ENCODE measurements at places on chromosomes 7 and 10.

DNA sequence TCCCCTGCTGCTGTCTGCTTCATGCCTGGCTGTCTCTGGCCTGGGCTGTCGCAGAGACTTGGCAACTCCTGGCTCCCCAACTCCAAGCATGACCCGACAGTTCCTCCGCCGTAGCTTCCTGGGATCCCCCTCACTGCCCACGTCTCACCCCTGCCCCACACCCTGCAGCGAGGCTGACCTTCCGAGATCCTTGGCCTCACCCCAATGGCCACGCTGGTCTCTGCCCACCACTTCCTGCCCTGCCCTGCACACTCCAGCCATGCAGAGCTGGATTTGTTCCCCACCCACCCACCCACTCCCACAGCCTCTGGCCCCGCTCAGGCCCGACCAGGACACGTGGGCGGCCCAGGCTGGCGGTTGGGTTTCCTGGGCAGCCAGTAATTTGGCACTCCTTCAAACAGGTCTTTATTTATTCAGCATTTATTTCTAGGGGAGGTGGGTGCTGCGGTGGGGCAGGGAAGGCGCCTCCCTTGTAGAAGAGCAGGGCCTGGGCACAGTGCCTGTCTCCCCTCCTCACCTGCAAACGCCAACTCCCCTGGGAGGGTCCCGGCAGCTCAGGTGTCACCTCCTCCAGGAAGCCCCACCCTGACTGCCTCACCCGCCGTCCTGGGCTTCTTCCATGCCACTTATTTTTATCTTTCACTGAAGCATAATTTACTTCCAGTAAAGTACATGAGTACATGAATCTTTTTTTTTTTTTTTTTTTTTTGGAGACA lies 25.5 kb downstream of the GTF2IRD1 start:
- no peak for DNase-seq

GRCh38 chr10:63582690-63583089 lies 61.5 kb downstream of the REEP3 start:
- DNase-seq = no peak

GRCh38 chr7:11472646-11473045 lies 359.4 kb downstream of the THSD7A start:
- DNase-seq = no peak

- no peak for DNase-seq
Measured at GRCh38 chr10:94361171-94361794, 1.5 kb downstream of the NOC3L start.

DNA sequence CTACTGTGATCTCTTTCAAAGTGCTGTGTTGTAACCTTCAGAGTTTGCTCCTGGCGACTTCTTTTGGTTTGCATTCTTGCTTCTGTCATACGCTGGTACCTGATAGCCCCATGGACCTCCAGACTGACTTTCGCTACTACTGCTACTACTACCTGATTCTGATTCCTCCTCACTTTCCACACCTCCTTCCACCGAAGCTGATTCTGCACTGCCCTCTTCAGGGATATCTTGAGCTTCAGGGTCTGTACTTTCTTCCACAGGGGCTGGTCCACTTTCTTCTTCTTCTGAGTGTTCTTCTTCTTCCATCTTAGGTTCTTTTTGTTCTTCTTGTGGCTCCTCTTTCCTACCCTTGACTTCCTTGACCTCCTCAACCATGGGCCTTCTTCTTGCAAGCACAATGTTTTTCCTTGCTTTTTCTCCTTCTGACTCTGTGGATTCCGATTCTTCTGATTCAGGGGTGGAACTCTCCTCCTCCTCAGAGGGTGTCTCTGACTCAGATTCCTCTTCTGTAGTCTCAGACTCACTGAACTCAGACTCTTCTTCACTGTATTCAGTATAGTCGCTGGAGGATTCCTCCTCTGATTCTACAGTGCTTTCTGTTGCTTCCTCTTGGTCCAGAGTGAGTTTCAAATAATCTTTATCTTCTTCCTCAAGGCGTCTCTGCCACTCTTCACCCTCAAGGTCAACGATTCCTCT lies 992.2 kb downstream of the PCDH15 start:
- no peak for DNase-seq
